Activated naive CD4-positive, alpha-beta T cell treated with anti-CD3 and anti-CD28 coated beads for 36 hours (primary cell): ENCODE measurements at places on chromosomes 1 and 21. TPM values are rescaled to one million over a fixed set of nuclear protein-coding genes. Genes with fewer than 3 reads are reported as not detected.

Gene GCLM
- total RNA-seq: 19.5 TPM

Gene FABP3
- not detected for total RNA-seq

Gene OR2G6
- not detected for total RNA-seq

Gene DIO1
- total RNA-seq: not detected

Gene MAB21L3
- not detected for total RNA-seq

Gene KRTAP10-8
- total RNA-seq: not detected

Gene ICOSLG
- total RNA-seq: 1.9 TPM

Gene FCGR3B
- not detected for total RNA-seq

Gene OLFM3
- total RNA-seq: not detected

Gene GJB5
- total RNA-seq: not detected

Gene C1orf87
- total RNA-seq: not detected

Gene SLC1A7
- total RNA-seq: not detected

Gene POU3F1
- not detected for total RNA-seq

Gene OR2L3
- not detected for total RNA-seq

Gene GABPA
- 21.2 TPM for total RNA-seq

Gene PRR9
- total RNA-seq: not detected

Gene FMO4
- total RNA-seq: 2.0 TPM

Gene S100A7
- total RNA-seq: not detected

Gene VAMP3
- 16.7 TPM for total RNA-seq

Gene LPAR3
- 0.74 TPM for total RNA-seq
